ENCODE measurements at places on chromosomes 12 and 14.
A peak's percentile ranks its signal among the peaks of the same experiment; 100 is the strongest.

GRCh38 chr12:128269181-128269591 lies 2.2 kb downstream of the TMEM132C start:
- DNase-seq, result no peak

GRCh38 chr12:25868193-25868592 lies 90.3 kb upstream of the RASSF8 start:
- no peak for DNase-seq

- DNase-seq, result no peak
Observed at GRCh38 chr12:2288471-2288870, 235.7 kb downstream of the CACNA1C start.

DNA sequence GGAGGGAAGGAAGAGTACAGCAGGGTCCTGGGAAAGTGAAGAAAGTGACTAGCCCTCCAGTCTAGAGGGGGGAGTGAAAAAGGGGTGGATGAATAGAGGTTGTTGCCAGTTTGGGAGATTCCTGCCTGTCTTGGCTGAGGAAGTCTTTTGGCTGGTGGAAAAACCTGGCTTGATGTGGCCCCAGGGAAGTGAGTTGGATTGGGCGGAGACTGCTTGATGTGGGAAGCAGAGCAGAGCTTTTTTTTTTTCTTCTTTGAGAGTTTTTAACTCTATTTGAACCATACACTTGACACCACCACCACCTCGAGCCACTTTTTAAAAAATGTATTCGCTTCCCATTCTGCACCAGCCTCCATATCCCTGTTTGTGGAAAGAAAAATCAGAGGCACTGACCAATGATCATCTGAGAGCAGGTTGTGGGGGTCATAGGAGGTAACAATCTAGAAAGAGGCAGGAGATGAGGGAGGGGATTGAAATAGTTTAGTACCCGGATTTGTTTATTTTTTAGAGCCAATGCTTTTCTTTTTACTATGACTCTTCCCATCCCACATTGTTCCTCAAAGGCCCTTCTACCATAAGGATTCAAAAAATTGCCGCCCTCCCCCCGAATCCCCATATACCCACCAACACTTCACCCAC lies 690 bp upstream of the DTX3 start:
- no peak for DNase-seq

DNA sequence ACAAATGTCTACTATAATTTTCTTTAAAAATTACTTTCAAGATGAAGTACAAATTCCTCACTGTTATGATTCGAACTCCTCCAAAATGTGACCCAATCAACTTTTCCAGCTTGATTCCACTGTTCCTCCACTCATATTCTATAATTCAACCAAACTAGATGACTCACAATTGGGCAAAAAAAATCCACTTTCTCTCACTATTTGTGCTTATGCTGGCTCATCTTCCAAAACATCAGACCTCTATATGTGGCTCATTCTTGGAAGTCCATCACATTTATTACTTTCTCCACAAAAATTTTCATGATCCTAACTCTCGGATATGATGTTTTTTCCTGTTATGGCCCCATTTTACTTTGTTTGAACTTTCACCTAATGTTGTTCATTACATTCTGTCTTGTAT lies 26.9 kb upstream of the RXYLT1 start:
- no peak for DNase-seq

DNA sequence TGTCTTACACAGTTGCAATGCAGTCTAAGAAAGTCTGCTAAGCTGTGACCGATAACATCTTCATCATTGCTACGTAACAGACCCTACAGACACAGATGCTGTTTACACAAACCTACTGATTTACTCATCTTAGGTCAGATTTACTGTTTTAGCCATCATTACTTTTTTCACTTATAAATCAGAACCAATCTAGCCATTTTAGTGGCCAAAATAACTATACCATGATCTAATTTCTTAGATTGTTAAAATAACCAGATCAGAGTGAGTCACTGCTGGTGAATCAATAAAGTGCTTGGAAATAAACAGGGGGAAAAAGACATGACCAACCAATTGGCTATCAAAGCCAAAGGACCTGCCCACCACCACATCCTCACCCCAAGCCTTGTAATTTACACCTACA lies 57.0 kb upstream of the FOXN3 start:
- no peak for DNase-seq

GRCh38 chr14:101593411-101594238 lies 32.3 kb downstream of the DIO3 start:
- DNase-seq, result no peak

GRCh38 chr12:124456652-124457152 lies 110.7 kb downstream of the NCOR2 start:
- DNase-seq, result no peak

DNA sequence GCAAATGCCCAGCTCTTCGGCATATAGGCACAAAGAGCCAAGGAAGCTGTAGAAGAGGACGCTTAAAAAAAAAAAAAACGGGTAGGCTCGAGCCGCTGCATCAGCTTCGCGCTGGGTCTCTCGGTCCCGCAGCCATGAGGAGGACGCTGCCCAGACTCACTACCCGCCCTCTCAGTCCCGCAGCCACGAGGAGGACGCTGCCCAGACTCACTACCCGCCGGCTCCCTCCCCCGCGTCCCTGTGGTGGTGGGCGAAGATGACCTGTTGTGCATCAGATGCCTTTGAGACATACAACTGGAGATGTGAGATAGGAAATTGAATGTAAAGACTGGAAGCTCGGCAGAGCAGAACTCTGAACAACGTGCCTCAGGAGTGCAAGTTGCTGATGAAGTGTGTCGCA lies 11.4 kb upstream of the SPSB2 start:
- DNase-seq, result no peak

DNA sequence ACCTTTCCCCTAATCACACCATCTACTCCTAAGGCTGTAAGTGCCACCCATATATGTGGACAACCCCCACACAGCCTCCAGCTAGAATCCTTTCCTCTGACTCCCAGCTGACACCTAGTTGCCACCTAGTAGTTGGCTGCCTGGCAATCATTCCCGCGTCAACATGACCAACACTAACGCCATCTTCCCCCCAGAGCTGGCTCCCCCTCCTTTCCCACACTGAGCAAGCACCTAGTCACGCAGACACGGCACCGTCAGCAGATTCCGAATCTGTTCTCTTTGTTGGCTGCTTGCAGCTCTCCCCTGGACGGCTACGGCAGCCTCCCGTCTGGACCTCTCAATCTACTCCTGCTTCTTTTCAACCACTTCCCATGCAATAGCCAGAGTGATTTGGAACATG lies 27.7 kb downstream of the UBR7 start:
- DNase-seq, result no peak

GRCh38 chr12:106985479-106985878 lies 1.5 kb downstream of the MTERF2 start:
- DNase-seq, result no peak

DNA sequence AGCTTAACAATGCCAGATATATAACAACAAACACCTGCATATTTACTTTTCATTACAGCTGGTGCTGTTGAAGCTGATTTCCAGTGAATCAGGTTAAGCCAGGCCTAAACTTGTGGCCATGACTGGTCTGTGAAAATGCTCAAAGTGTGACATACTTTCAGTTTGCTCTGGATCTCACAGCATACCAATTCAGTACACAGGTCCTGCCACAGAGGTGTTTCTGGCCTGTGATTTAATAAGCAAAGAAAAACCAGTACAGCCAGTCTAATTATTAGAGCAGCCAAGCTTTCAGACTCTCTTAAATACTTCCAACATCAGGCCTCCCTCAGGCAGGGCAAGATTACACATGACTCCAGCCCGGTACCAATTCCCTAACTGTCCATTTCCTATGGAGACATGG lies 27.4 kb upstream of the TMCC3 start:
- no peak for DNase-seq

DNA sequence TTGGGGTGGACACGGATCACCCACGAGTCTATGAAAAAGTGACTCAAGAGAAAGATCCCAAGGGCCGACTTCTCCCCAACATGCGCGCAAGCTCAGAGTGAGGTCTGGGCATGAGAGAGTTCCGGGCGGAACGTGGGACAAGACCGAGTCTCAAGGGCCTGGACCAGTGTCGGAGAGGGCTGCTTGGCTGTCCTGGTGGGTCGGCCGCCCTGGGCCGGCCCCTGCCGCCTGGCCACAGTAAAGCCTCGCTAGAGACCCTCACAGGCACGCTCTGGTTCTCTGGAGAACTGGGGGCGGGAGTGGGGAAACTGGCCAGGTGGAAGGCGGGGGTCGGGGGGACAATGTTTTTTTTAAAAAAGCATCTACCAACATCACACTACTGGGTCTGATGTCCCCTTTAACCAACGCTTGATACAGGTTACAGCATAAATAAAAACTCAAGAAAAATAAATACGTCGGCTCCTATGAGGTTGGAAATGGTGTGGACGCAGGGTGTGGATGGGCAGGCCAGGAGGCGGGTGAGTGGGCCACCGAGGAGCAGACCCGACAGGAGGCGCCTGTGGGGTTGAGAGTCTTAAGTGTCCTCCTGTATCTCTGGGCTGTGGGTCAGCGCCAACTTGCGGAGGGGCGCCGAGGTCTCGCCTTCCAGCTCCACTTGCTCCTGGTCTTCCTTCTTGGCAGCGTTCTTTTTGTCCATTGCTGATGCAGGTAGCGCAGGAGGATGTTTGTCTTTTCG lies 74.7 kb downstream of the KLHL28 start:
- no peak for DNase-seq

DNA sequence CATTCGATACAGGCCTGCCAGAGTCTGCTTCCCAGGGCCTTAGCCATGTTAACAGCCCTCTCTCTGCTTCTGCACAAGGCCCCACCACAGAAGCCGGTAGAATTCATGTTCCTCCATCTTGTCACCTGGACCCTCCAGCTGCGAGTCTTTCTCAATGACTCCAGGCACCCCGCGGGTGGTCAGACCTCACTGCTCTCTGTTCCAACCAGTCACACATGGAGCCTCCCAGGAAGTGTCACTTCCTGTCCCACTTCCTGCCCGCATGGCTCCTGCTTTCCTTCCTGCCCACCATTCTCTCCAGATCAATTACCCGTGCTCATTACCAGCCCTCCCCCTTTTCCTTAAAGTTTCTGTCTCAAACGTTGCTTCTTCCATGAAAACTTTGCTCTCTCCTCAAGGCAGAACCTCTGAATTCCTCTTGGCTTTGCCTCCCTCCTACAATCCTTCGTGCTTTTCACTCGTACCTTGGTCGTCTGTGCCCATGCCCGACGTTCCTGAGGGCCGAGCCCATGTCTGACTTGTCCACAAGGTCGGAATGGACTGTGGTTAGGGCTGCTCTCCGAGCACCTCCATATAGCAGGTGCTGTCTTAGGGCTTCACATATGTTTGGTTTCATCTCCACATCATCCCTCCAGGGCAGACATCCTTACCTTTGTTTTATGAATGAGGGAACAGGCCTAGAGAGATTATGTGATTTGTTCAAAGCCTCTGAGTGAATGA lies 172.1 kb downstream of the TSPAN9 start:
- no peak for DNase-seq

GRCh38 chr14:44803239-44803905 lies 158.4 kb downstream of the KLHL28 start:
- peak; percentile 55 for DNase-seq
